ENCODE measurements at places on chromosomes 5 and 9. TPM values are rescaled to one million over a fixed set of nuclear protein-coding genes. Genes with fewer than 3 reads are reported as not detected.

PTGES gene
- total RNA-seq, result 5.1 TPM

GRCh38 chr9:107667231-107668070 lies 177.9 kb upstream of the KLF4 start:
- DNase-seq, result no peak

OLFM1 gene
- 3.8 TPM for total RNA-seq

GRCh38 chr5:175797521-175798038 lies 73.8 kb upstream of the CPLX2 start:
- DNase-seq, result no peak

DNA sequence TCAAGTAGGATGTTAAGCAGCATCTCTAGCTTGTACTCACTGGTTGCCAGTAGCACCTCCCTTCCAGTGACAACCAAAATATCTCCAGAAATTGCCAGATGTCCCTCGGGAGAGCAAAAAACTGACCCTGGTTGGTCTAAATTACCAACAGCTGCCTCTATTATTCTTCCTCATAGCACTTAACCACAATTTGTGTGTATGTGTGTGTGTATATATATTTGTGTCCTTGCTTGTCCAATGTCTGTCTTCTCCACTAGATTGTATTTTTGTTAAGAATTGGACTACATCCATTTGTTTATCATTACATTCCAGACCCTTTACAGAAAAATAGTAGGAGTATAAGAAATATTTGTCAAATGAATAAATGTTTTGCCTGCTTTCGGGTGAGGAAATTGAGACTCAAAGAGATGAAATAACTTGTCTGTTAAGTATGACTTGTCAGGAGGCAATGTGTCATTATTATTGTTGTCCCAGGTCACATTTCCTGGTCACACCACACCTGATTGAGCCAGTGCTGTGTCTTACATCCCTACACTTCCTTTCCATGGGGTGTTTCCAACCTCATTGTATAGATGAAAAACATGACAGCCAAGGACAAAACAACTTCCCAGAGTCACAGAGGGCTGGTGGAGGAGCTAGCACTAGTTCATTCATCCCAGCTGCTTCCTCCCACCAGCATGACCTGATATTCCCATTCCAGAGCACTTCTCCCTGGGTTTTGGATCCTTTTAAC lies 11.4 kb upstream of the GRPEL2 start:
- no peak for DNase-seq

SPATA31D4 gene
- total RNA-seq, result not detected

- no peak for DNase-seq
These were observed 37.1 kb downstream of the FBXW11 start for GRCh38 chr5:171969288-171969880.

GRCh38 chr9:132726576-132727130 lies 56.4 kb downstream of the GTF3C4 start:
- no peak for DNase-seq

SLC6A7 gene
- 24.9 TPM for total RNA-seq

ARID3C gene
- not detected for total RNA-seq

DNA sequence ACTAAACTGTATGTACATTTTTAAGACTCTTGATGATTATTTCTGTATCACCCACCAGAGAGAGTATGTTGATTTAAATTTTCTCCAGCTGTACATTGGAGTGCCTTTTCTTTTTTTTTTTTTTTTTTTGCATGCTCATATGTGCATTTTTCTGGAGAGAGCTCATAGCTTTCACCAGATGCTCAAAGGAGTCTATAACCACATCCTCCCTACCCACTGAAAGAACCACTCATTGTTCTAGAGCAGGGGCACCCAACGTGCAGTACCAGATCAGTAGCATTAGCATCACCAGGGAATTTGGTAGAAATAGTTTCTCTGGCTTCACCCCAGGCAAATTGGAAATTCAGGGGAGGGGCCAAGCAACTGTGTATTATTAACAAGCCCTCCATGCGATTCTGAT lies 53.9 kb upstream of the TMEM171 start:
- DNase-seq, result no peak

GRCh38 chr5:140875085-140876065 lies at the start of gene PCDHA12:
TSS of gene PCDHA12 (plus strand) at chr5:140875308. CDS start at chr5:140875473, 165 bp downstream.
- DNase-seq, result no peak

DNA sequence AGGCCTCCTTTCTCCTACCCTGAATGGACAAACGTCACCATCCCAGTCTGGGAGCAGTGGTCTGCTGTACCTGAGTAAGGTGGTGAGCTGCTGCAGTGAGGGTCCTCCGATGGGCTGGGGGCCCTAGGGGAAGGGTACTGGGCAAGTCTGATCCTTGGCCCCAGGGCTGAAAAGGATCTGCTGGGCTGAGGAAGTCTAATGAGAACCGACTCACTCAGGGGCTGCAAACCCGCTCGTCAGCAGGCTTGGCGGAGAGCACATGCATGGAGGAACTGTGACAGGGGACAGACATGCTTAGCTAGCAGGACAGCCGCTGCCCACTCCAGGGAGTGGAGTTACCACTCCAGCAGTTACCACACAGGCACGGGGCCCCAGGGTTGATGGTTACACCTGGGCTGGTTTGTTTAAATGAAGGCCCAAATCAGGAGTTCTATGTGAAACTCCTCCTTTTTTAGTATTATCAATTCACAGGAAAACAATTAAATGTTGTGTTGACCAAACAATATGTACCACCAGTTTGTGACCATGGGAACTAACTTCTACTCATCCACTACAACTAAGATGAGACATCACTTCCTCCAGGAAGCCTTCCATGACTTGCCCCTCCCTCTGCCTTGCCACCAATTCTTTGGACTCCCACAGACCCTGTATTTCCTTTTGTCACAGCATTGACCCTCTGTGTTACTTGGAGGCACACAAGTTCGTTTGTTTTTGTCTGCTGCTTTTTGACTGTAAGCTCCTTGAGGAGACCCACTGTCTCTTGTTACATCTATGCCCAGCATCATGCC lies 56.1 kb upstream of the CPLX2 start:
- DNase-seq, result no peak

GRCh38 chr9:86632537-86632936 lies 278.3 kb upstream of the TUT7 start:
- no peak for DNase-seq

KCNV2 gene
- not detected for total RNA-seq

DNA sequence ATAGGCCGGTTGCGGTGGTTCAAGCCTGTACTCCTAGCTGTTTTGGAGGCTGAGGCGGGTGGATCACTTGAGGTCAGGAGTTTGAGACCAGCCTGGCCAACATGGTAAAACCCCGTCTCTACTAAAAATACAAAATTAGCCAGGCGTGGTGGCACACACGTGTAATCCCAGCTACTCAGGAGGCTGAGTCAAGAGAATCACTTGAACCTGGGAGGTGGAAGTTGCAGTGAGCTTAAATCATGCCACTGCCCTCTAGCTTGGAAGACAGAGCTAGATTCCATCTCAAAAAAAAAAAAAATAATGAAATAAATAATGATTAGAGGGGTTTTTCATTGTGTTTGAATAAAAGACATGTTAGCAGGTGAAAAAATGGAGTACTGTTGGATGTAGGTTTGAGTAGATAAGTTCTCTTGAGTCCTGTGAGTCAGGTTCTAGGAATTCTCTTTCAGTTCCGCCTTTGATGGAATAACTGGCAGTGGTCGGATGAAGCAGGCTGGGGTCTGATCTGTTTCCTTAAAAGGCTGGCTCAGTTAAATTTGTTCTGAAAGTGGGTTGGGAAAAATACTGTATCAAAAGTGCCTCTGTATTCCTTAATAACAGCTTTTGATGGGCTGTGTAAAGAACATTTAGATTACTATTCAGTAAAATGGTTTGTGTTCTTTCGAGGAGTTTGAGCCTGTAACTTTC lies 73.2 kb downstream of the AOPEP start:
- DNase-seq, result no peak

DNA sequence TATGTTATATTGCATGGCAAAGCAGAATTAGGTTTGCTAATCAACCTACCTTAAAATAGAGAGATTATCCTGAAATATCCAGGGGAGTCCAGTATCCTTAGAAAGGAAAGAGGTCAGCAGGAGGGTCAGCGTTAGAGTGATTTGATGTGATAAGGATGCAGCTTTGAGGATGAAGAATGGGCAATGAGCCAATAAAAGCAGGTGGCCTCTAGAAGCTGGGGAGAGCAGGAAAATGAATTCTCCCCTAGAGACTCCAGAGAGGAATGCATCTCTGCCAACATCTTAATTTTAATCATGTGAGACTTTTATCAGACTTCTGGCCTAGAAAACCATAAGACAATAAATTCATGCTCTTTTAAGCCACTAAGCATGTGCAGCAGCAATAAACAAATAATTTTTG lies 65.7 kb upstream of the SYK start:
- DNase-seq, result no peak

DNA sequence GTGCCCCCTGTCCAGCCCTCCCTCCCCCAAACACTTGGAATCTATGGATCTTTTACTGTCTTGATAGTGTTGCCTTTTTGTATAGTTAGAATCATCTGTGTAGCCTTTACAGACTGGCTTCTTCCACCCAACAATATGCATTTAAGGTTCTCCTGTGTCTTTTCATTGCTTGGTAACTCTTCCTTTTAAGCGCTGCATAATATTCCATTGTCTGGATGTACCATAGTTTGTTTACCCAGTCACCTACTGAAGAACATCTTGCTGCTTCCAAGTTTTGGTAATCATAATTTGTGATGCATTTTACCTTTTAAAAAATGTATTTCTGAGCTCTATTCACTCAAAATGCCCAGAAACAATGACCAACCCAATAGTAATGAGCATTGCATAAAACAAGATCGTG lies 17.7 kb upstream of the LMX1B start:
- DNase-seq, result no peak

NTRK2 gene
- total RNA-seq, result 0.52 TPM

GRCh38 chr5:80060966-80061365 lies 25.8 kb downstream of the THBS4 start:
- no peak for DNase-seq

GFI1B gene
- total RNA-seq, result 1.3 TPM

DNA sequence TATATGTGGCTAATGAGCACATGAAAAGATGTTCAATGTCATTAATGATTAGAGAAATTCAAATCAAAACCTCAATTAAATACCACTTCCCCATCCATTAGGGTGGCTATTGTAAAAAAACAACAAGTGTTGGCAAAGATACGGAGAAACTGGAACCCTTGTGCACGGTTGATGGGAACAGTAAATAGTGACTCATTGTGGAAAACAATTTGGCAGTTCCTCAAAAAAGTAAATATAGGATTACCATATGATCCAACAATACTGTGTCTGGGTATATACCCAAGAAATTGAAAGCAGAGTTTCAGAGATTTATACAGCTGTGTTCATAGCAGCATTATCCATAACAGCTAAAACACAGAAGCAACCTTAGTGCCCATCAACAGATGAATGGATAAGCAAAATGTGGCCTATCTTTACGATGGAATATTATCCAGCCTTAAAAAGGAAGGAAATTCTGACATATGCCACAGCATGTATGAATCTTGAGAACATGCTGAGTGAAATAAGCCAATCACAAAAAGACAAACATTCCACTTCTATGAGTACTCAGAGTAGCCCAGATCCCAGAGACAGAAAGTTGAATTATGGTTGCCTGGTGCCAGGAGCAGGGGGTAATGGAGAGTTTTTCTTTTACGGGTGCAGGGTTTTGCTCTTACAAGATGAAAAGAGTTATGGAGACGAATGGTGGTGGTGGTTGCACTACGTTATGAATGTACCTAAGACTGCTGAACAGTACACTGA lies 41.4 kb upstream of the LRRC14B start:
- no peak for DNase-seq

PCDHB3 gene
- total RNA-seq, result 1.5 TPM

GPRIN1 gene
- 3.1 TPM for total RNA-seq

ADRA1B gene
- total RNA-seq, result 0.69 TPM

DNA sequence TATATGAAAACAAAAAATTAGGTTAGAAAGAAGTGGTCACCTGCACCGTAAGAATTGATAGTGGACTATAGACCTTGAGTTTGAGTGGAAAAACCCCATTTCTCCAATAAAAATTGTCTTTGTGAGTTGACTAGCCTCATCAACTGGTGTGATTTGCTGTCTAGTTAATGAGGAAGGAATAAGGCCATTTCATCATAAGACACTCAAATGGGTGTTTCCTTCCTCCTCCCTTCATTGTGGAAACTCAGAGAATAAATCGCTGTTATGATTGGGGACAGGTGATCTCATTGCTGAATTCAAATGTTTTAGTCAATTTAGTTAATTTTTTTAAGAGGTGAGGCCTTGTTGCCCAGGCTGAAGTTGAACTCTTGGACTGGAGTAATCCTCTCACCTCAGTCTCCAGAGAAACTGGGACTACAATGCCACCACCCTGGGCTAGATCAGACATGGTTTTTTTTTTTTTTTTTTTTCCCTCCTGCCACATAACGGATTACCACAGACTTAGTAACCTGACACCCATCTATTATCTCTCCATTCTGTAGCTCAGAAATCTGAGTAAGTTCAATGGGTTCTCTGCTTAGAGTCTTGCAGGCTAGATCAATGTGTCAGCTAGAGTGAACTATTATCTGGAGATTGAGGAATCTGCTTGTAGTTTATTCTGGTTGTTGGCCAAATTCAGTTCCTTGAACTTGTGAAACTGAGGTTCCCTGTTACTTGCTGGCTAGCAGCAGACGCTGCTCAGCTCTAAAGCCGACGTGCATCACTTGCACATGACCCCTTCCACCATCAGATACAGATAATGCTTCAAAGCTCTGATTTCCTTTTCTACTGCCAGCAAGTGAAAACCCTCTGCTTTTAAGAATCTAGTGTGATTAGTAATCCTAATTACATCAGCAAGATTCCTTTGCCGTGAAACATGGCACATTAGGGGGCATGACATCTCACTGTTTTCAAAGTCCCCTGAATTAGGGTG lies 663.8 kb upstream of the CDH9 start:
- no peak for DNase-seq

- DNase-seq, result no peak
These were observed 6.0 kb upstream of the RICTOR start for GRCh38 chr5:39080168-39080567.

GRCh38 chr9:19378647-19379046 lies 1.4 kb downstream of the RPS6 start:
- DNase-seq, result no peak

GRCh38 chr5:172149073-172149472 lies 39.0 kb downstream of the STK10 start:
- no peak for DNase-seq

DNA sequence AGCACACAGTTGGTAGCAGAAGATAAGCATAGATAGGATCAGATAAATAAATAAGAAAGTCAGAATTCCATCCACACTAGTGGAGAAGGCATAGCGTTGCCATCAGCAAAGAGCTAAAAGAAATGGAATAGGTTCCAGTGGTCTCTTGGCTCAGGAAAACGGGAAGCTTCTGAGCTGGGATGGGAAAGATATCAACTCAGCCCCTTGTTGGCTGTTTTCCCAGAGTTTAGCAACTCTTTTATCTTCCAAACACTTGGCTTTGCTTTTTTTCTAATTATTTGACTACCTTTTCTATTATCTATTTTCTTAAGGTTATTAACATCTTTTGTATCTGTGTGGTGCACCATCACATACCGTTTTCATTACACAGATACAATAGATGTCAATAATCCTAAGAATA lies 445.7 kb upstream of the TRPC7 start:
- DNase-seq, result no peak

- DNase-seq, result no peak
These were observed 21.7 kb downstream of the SLF1 start for GRCh38 chr5:94640176-94640575.

Measured in colonic mucosa (tissue), 4 donors.